ENCODE measurements at places on chromosomes 16 and 17.

DNA sequence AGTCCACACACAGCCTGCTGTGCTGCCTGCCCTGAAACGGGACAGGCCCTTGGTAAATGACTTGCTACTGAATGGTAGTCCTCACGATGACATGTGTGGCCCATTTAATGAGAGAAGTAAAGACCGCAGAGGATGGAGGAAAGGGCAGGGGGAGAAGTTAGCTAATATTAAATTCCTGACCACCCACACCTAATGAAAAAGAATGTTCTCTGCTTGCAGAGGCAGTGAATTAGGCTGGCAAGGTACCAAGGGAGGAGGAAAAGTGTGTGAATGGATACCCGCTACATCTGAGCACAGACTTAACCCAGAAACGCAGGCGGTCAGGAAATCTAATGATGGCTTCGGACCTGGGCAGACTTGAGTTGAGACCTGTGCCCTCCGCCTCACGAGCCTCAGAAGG is 141.2 kb downstream of the PRKCA start:
- DNase-seq, result no peak

DNA sequence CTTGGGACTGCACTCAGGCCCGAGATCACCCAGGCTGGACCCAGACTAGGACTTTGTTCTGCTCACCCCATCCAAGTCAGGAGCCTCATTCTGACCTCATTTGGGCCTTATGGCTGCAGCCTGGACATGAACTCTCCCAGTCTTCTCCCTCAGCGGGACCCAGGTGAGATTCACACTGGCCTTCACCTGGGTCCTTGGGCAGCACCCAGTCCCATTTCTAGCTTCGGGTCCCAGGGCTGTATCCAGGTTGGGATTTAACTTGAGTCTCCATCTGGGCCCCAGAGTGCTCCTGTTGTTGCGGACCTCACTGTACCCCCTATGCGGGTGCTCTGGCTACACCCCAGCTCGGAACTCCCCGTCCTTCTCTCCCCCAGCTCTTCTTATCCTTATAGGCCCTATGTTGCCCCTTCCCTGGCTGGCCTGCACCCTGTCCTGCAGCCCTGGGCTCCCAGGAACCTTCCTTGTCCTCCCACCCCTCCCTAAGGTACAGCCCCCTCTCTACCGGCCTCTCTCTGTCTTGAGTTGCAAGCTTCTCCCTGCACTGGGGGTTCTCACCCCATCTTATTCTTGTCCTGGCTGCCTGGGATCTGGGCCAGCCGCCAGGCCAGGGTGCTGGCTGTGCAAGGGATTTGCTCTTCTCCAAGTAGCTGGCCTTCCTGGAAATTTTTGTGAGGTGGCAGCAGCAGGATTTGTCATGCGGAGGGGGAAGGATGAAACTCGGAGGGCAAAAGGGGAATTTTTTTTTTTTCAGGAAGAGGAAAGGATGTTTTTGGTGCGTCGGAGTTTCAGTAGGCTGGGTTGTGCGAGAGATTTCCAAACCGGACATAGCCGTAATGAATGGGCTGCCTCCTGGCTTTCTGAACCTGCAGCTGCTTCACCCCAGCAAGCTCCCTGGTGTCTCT is 904 bp downstream of the MAP2K3 start:
- DNase-seq, result no peak

DNA sequence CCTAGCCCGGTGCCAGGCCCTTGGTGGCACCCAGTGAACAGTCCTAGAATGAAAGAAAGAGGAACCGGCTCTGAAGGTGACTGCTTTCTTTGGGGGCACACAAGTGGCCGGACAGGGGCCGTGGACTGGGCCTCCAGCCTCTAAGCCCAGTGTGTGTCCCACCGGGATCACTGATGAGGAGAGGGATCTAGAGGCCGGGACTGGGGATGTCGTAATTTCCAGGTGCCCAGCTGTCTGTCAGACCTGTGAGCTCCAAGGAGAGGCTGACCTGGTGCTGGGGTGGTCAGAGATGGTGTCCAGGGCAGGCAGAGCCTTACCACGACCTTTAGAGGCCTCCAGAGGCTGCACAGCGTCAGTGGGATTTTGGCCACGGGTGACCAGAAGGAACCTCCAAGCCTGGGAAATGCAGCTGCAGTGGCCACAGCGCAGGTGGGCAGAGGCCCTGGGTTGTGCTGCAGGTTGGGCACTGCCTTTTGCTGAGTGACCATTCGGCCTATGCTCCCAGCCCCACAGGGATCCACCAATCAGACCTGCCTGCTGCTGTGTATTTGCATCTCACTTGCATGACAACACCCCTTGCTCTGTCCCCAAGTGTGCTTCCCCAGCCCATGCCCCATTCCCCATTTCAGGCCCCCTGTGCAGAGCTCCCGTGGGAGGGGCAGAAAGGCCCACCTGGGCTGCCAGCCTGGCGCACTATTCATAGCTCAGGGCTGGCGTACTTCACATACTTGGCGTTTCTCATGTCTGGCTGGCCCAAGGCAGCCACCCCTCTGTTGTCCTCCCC is 12.5 kb downstream of the ARHGAP23 start:
- no peak for DNase-seq

GRCh38 chr16:74578838-74579237 is 28.1 kb downstream of the GLG1 start:
- no peak for DNase-seq

GRCh38 chr16:59690216-59690615 is 956.1 kb upstream of the GOT2 start:
- no peak for DNase-seq

DNA sequence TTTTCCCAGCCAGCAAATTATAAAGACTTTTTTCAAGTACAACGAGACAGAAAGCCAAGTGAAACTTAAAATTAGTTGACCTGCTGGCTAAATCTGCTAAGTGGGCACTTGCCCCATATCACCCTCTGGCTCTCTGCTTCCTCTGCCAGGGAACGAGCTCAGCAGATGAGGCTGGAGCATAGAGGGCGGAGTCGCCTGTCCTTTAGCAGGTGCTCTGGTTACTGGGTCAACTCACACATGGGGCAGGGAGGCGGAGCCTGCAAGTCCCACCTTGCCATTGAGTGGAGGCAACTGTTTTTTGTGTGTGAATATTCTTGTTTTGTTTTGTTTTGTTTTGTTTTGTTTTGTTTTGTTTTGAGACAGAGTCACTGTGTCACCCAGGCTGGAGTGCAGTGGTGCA is 62.5 kb downstream of the EMP2 start:
- no peak for DNase-seq

DNA sequence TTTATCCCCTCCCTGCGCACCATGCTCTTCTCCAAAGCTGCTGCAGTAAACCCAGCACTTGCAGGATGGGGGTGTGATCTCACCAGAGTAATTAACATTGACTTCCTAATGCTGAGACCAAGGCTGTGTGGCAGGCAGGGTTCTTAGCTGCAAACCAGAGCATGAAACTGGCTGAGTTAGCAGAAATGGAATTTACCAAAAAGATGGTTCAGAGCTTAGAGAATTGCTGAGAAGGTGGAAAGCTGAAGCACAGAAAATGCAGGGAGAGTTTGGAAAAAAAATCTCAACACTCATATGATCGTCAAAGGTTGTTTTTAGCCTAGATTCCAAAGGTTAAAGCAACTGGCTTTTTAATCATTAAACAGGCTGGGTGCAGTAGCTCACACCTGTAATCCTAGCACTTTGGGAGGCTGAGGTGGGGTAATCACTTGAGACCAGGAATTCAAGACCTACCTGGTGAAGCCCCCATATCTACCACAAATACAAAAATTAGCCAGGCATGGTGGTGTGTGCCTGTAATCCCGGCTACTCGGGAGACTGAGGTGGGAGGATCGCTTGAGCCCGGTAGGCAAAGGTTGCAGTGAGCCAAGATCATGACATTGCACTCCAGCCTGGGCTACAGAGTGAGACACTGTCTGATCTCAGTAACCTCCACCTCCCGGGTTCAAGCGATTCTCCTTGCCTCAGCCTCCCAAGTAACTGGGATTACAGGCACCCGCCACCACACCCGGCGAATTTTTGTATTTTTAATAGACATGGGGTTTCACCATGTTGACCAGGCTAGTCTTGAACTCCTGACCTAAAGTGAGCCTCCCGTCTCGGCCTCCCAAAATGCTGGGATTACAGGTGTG is 6.0 kb upstream of the TXNDC11 start:
- no peak for DNase-seq

GRCh38 chr16:84489131-84489530 is 15.3 kb downstream of the MEAK7 start:
- DNase-seq, result no peak

DNA sequence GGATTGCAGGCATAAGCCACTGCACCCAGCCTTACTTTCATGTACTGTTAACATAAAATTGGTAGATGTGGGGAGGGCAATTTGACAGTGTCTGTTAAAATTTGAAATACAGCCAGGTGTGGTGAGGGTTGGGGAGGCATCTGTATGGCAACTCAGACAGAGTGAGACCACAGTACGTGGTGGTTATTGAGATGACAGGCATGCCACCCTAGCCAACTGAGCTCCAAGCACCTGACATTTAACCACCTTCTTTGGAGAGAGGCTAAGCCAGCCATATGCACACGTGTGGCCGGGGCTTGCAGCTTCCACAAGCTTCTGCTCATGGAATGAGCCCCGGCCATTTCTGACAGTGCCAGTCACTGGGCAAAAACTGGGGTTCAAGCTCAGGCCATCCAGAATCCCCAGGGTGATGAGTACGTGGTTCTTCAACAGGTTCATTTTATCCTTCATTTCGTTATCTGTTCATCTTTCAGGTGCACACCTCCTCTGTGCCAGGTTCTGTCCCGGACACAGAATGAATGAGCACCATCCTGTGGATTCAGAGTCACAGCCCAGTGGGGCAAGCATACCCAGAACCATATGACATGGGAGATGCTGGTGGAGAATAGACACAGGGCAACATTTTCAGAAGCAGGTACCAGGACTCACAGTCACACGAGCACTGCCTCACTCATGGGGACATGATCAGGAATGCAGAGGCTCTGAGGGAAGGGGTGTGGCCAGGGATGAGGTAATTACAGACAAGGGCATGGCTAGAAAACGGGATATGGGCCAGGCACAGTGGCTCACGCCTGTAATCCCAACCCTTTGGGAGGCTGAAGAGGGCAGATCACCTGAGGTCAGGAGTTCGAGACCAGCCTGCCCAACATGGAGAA is 36.2 kb downstream of the C16orf82 start:
- no peak for DNase-seq

DNA sequence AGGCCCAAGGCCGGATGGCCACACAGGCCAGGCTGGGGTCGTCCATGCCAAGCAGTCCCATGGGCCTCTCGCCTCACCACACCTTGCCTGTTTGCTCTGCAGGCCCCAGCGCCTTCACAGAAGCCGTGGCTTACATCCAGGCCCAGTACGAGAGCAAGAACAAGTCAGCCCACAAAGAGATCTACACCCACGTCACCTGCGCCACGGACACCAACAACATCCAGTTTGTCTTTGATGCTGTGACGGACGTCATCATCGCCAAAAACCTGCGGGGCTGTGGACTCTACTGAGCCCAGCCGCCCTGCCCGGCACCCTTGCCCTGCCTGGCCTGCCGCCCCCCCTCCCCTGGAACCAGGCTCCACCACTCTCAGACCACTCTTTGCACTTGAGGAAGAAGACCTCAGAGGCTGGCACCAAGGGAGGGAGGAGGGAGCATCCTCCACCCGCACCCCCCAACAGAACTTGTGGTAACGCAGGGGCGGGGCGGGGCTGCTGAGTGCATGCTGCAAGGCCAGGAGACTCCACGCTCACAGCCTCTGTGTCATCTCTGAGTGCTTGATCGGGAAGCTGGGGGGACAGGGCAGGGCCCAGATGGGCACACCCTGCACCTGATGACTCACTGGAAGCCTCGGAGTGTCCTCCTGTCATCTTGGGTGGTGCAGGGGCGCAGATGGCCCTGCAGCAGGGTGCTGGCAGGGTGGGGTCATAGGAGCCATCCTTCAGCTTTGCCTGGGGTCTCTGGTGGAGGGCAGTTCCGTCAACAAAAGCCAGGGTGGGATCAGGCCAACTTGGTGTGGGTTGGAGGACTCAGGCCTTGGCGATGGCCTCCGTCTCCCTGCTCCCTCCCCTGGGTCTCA is 81.5 kb downstream of the AMFR start:
- DNase-seq, result no peak

GRCh38 chr16:57949013-57949412 is 21.9 kb downstream of the CNGB1 start:
- DNase-seq, result no peak

- DNase-seq, result no peak
Measured at GRCh38 chr17:32907583-32907982, 20.4 kb upstream of the TMEM98 start.

DNA sequence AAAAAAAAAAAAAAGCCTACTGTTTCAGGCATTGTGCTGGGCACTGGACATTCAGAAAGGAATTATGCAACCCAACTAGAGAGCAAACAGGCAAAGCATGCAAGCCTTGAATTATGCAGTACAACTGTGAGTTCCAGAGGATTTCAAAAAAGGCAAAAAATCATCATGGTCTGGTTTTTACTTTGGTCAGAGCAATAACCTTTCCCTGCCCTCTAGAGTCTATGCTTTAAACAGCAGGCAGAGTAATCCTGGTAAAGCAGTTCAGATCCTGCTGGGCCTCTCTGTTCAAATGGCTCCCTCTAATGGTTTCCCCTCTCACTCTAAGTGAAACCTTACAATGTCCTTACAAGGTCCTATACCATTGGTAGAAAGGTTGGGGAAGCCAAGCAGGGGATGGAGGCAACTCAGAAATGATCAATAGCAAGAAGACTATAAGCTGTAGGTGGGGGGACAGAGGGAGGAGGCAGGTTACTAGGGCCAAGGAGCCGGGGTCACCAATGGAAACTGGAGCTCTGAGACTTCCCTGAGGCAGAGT is 4.6 kb upstream of the TAF15 start:
- DNase-seq, result peak; percentile 90

DNA sequence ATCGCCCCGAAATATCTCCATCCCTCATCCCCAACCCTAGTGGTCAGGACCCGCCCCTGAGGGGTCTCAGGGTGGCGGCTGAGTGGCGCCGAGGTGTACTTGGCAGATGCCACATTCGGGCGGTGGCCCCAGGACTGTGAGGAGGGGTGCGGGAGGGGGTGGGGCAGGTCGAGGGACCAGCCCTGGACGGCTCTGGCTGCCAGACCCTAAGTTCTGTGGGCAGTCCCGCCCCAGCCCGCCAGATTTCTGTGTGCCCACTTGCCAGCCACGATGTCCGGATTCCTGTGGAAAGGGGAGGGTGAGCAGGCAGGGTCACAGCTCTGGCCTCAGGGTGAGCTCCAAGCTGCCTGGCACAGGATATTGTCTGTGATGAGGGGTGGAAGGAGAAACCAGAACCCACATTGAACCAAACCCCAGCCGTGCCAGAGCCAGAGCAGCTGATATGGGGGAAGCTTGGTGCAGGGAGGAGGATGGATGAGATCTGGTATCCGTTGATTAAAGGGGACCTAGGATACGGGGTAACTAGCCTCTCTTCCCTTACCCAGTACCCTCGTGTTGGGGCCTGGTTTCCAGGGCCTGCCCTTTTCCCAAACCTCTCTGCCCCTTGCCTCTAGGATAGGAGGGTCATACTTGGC is 1.1 kb upstream of the CHAD start:
- DNase-seq, result no peak
